Activated CD8-positive, alpha-beta memory T cell treated with anti-CD3 and anti-CD28 coated beads, Interleukin-2, amount 10 ng/mL, durations not matched to agents 7 days and 5 days (primary cell): ENCODE measurements at places on chromosomes 4 and X.
A peak's percentile ranks its signal among the peaks of the same experiment; 100 is the strongest.

- H3K27me3 ChIP-seq: no peaks in the 10 kb centered on the region
- H3K36me3 ChIP-seq: peaks cover 22% of the 10 kb centered on the region
- H3K4me1 ChIP-seq: peaks cover 70% of the 10 kb centered on the region
- DNase-seq: no peak
These were observed 7.5 kb downstream of the STIM2 start for GRCh38 chr4:26867914-26868684.

DNA sequence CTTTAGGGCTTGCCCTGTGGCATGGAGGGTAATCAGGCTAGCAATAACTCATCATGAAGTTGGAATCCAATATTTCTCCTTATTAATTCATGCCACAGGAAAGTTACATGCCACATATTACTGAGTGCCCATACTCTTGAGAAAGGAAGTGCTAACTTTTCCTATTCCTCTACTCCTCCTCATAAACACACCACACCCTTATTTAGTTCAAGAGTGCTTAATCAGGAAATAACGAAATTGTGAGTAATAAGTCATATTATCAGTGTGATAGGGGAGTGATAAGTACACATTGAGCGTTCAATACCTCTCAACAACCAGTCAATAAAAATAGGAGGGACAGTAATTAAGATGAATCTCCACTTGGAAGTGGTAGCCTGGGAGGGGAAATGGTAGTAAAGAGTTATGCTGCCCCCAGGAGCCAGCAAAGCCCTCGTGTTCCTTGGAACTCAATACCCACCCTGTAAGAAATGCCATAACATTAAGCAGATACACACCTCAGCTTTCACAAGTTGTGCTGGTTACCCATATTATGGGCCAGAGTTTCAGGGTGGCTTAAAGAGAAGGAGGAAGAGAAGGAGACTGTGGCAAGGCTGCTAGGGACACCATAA is 410.0 kb upstream of the NR3C2 start:
- DNase-seq: no peak
- no peaks in the 10 kb centered on the region for H3K27me3 ChIP-seq
- no peak overlapping the region for H3K4me3 ChIP-seq
- no peaks in the 10 kb centered on the region for H3K4me1 ChIP-seq
- no peaks in the 10 kb centered on the region for H3K36me3 ChIP-seq

GRCh38 chr4:10965196-10965595 is 280.6 kb upstream of the CLNK start:
- H3K4me3 ChIP-seq: no peak overlapping the region
- H3K27ac ChIP-seq: no peak overlapping the region
- no peak for DNase-seq
- H3K36me3 ChIP-seq: no peaks in the 10 kb centered on the region

- no peak overlapping the region for H3K27ac ChIP-seq
- H3K36me3 ChIP-seq: no peaks in the 10 kb centered on the region
- DNase-seq: no peak
- peaks cover 5% of the 10 kb centered on the region for H3K27me3 ChIP-seq
- no peak overlapping the region for H3K4me3 ChIP-seq
These were observed 27.3 kb downstream of the COL25A1 start for GRCh38 chr4:109275066-109275745.

DNA sequence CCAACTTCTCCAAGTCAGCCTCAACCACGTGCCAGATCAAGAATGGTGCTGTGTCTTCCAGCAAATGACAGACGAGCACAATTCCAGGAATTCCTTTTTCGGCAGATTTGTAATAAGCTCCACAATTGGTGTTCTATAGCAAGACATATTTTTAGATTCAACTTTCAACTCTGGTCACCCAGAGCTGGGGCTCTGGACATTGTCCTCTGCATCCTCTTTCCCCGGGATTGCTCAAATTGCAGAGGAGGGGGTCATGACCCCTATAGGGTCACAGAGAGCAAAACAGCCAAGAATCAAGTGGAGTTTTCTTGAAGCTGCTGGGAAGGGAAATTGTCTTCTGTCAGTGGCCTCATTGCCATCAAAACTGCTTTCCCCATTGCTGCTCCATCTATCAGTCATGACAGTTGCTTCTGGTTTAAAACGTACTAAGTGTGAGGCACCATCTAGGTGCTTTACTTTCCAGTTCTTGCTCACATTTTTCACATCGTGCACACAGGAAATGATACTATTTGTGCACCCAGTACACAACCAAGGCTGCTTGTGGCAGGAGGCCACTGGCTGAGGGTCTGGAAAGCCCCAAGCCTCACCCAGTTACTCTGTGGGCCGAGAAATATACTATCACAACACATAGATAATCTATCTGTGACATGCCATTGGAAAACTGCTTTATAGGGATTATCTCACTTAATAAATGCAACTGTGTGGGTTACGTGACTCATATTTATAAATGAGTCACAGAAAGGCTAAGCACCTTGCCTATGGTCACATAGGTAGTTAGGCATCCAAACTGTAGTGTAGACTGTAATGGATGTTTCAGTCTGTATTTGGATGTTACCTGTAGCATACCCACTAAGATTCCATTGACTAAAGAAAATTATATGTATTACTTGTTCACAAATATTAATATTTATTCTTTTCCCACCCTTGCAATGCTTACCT is 91.7 kb upstream of the PHOX2B start:
- DNase-seq: peak; percentile 47
- H3K27me3 ChIP-seq: no peaks in the 10 kb centered on the region
- no peaks in the 10 kb centered on the region for H3K36me3 ChIP-seq
- peaks cover 8% of the 10 kb centered on the region for H3K4me1 ChIP-seq
- peak overlapping the region; percentile 14 for H3K27ac ChIP-seq

- H3K4me1 ChIP-seq: no peaks in the 10 kb centered on the region
- H3K27me3 ChIP-seq: no peaks in the 10 kb centered on the region
- no peak for DNase-seq
- no peak overlapping the region for H3K4me3 ChIP-seq
- peaks cover 1% of the 10 kb centered on the region for H3K36me3 ChIP-seq
These were observed 76.0 kb downstream of the PDLIM5 start for GRCh38 chr4:94527556-94528233.

DNA sequence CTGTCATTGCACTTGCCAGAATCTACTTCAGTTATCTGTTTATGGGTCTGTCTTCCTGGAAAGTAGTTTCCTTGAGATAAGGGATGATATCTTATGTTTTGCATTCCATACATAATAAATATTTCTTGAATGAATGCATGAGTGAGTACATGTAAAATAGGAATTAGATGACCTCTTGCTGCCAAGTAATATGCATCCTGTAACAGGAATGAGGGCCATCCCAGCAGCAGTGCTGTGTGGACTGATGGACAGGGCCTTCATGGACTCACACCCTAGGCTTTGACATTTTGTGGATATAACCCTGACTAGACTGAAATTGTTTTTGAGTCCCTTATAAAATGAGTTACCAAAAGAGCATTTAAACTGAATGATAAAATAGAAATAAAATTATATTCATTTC is 77.2 kb upstream of the NEIL3 start:
- H3K4me3 ChIP-seq: no peak overlapping the region
- H3K36me3 ChIP-seq: no peaks in the 10 kb centered on the region
- no peak for DNase-seq
- H3K4me1 ChIP-seq: peaks cover 4% of the 10 kb centered on the region
- no peak overlapping the region for H3K27ac ChIP-seq

- H3K27ac ChIP-seq: no peak overlapping the region
- H3K36me3 ChIP-seq: no peaks in the 10 kb centered on the region
- H3K4me3 ChIP-seq: no peak overlapping the region
- no peak for DNase-seq
These were observed 72.1 kb upstream of the IGFBP7 start for GRCh38 chr4:57182132-57182874.

- DNase-seq: no peak
- no peaks in the 10 kb centered on the region for H3K36me3 ChIP-seq
- H3K4me1 ChIP-seq: peaks cover 10% of the 10 kb centered on the region
- H3K27ac ChIP-seq: no peak overlapping the region
- no peak overlapping the region for H3K4me3 ChIP-seq
- peaks cover 10% of the 10 kb centered on the region for H3K27me3 ChIP-seq
These were observed 48.0 kb downstream of the PPP2R2C start for GRCh38 chr4:6424425-6424824.

GRCh38 chr4:76279462-76279861 is 27.1 kb upstream of the STBD1 start:
- peaks cover 2% of the 10 kb centered on the region for H3K36me3 ChIP-seq
- no peak overlapping the region for H3K27ac ChIP-seq
- DNase-seq: no peak
- H3K27me3 ChIP-seq: peaks cover 49% of the 10 kb centered on the region
- H3K4me3 ChIP-seq: no peak overlapping the region

- no peaks in the 10 kb centered on the region for H3K4me1 ChIP-seq
- DNase-seq: no peak
- no peaks in the 10 kb centered on the region for H3K27me3 ChIP-seq
- no peak overlapping the region for H3K27ac ChIP-seq
- H3K4me3 ChIP-seq: no peak overlapping the region
- peaks cover 2% of the 10 kb centered on the region for H3K36me3 ChIP-seq
These were observed 190.7 kb downstream of the RPA4 start for GRCh38 chrX:97074400-97074799.

- peaks cover 37% of the 10 kb centered on the region for H3K36me3 ChIP-seq
- H3K4me1 ChIP-seq: peaks cover 17% of the 10 kb centered on the region
- no peaks in the 10 kb centered on the region for H3K27me3 ChIP-seq
These were observed 57.4 kb downstream of the ANTXR2 start for GRCh38 chr4:80015407-80016189.

GRCh38 chr4:6031846-6032245 is 13.6 kb upstream of the C4orf50 start:
- H3K4me1 ChIP-seq: no peaks in the 10 kb centered on the region
- H3K27ac ChIP-seq: no peak overlapping the region
- H3K4me3 ChIP-seq: no peak overlapping the region
- no peak for DNase-seq

DNA sequence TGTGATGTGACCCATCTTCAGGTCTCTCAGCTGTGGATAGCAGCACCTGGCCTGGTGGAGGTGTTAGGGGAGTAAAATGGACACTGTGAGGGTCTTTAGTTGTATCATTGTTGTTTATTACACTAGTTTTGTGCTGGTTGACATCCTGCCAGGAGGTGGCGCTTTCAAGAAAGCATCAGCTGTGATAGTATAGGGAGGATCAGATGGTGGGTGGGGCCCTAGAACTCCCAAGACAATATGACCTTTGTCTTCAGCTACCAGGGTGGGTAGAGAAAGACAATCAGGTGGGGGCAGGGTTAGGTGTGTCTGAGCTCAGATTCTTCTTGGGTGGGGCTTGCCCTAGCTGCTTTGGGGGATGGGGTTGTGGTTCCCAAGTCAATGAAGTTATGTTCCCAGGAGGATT is 162.8 kb downstream of the PPP1R2C start:
- peaks cover 2% of the 10 kb centered on the region for H3K36me3 ChIP-seq
- no peaks in the 10 kb centered on the region for H3K27me3 ChIP-seq
- no peak overlapping the region for H3K27ac ChIP-seq
- peaks cover 9% of the 10 kb centered on the region for H3K4me1 ChIP-seq
- peak; percentile 39 for DNase-seq

DNA sequence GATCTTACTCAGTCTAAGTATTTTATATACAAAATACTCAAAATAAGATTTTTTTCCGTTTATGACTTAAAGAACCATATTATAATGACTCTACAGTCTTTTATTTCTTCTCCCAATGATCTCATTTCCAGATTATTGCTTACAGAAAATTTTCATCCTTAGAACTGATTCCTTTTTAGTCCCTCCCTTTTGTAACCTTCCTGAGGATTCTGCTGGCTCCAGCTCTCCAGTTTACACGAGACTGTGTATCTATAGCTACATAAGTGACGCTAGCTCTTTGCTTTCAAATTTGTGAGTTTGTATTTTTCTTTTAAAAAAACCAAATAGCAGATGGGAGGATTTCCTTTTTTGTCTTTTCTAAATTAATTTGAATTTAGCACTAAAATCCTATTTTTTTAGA is 24.0 kb downstream of the FHDC1 start:
- H3K27ac ChIP-seq: no peak overlapping the region
- no peaks in the 10 kb centered on the region for H3K36me3 ChIP-seq
- peaks cover 22% of the 10 kb centered on the region for H3K27me3 ChIP-seq

DNA sequence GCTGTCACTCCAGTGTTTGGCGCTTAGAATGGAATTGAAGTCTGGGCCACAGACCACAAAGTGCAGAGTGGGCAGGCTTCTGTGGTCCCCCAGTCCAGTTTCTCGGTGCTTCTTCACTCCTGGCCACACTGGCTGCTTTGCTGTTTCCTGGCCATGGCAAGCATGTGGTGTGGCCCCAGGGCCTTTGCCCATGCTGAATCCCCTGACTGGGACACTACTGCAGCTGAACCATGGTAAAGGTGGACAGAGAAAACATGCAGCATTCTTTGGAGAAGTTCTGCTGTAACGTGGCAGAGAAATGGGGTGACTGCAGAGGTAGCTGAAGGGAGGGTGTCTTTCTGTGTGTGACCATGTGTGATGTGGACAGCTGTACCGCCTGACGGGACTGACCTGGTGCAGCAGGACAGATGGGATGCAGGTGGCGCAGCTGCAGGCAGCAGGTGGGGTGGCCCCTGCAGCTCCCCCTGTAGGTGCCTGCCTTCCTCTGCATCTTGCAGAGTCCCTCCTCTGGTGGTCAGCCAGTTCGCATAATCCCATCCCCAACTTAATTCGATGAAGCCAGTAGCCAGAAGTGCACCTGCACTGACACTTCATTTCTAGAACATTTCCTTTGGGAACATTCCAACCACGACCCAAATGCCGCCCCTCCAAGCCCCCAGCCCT is 13.2 kb upstream of the S100P start:
- peaks cover 46% of the 10 kb centered on the region for H3K36me3 ChIP-seq
- no peak for DNase-seq
- no peaks in the 10 kb centered on the region for H3K27me3 ChIP-seq
- H3K4me3 ChIP-seq: no peak overlapping the region
- H3K4me1 ChIP-seq: peaks cover 52% of the 10 kb centered on the region
- H3K27ac ChIP-seq: peak overlapping the region; percentile 38

DNA sequence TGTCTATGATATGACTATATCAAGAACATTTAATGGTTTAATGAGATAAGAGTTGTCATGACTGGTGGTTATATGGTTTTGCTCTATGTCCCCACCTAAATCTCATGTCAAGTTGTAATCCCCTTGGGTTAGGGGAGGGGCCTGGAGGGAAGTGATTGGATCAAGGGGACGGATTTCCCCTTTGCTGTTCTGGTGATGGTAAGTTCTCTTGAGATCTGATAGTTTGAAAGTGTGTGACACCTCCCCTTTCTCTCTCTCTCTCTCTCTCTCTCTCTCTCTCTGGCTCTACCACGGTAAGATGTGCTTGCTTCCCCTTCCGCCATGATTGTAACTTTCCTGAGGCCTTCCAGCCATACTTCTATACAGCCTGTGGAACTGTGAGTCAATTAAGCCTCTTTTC is 803.4 kb downstream of the TRIML1 start:
- H3K4me3 ChIP-seq: no peak overlapping the region
- no peak overlapping the region for H3K27ac ChIP-seq
- H3K4me1 ChIP-seq: no peaks in the 10 kb centered on the region
- DNase-seq: no peak

DNA sequence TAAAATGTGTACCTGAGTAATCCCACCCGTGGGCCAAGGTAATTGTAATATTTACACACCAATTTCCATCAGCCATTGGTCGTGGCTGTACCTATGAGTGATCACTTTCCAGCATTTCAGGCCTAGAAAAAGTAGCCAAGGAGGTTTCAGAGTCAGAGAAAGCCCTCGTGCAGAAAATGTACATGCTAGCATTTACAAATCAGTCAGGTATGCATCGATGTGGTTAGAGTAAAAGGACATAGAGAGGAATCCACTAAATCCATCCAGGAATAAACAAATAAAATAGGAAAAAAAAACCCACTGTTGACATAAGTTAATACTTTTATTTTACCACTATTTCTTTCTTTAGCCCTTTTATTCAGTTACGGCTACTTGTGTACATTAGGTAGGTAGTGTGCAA is 256.8 kb downstream of the TRIML1 start:
- no peak for DNase-seq
- H3K36me3 ChIP-seq: no peaks in the 10 kb centered on the region
- no peak overlapping the region for H3K4me3 ChIP-seq
- H3K4me1 ChIP-seq: no peaks in the 10 kb centered on the region
